ENCODE measurements at places on chromosomes 2 and 18.

DNA sequence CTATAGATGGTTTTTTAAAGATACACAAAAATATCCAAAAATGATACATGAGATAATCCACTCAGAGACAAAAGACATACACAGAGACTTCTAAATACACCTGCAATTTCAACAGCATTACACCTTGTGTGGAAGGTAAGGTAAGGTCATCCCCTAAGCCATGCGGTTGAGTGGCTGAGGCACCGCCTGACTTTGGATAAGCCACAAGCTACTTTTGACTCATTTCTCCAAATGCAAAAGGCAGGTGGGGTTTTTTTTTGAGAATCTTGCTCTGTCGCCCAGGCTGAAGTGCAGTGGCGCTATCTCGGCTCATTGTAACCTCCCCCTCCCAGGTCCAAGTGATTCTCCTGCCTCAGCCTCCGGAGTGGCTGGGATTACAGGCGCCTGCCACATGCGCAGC is 13.1 kb downstream of the AP1S3 start:
- DNase-seq = no peak

DNA sequence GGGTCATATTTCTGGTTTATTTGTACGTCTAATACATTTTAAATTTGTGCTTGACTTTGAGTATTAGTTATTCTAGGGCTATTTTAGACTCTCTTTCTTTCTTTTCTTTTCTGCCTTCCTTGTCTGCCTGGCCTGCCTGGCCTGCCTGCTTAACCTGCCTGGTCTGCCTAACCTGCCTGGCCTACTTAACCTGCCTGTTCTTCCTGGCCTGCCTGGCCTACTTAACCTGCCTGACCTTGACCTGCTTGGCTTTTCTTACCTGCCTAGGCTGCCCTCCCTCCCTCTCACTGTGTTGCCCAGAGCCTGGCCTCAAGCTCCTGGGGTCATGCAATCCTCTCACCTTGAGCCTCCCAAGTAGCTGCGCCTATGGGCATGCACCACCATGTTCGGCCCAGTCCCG is 83.7 kb downstream of the PMAIP1 start:
- DNase-seq = no peak

DNA sequence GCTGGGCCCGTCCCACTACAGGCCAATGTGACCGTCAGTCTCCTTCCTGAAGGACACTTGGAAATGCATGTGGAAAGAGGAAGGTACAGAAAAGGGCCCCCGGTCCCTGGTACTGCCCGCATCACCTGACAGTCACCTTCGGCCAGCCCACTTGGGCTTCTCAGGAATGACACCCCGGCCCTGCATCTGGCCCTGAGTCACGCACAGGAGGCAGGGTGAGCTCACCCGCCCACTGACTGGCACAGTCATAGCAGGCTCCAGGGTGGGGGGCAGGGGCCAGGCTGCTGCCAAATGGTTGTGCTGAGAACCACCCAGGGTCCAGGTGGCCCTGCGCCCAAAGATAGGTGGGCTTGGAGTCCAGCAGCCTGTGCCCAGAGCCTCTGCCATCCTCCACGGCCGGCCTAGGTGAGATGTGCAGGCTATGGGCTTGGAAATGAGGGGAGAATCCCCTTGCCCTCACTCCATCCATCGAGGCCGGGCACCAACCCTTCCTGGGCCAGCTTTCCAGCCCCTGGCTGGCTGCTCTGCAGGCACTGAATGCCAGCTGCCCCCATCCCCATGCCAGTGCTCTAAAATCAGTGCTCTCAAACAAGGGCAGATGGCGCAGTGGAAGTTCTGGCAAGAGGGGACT is 14.1 kb downstream of the EMX1 start:
- DNase-seq = no peak

- no peak for DNase-seq
Measured at GRCh38 chr2:197145471-197146056, 165.0 kb downstream of the ANKRD44 start.

- no peak for DNase-seq
Measured at GRCh38 chr2:226185616-226186211, 613.9 kb downstream of the IRS1 start.

GRCh38 chr18:40559556-40559955 is 1395.5 kb upstream of the PIK3C3 start:
- DNase-seq = no peak

DNA sequence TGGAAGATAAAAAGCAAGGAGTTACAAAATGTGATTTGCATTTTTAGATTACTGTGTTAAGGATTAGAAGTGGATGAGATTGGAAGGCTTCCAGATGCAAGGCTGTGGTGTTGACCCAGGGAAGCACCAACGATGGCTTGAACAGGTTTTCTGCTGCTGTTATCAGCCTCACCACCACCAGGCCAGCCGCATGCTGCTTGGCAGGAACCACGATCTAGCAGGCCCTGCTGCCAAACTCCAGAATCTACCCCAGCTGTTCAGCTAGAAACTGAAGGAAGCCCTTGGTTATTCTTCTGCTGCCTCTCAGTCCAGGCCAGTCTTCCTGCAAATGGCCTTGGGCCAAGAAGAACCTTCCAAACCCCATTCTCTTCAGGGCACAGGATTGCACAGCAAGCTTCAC is 133.9 kb downstream of the MTCL1 start:
- DNase-seq = no peak

- DNase-seq = no peak
Measured at GRCh38 chr2:10145519-10146357, 23.2 kb downstream of the RRM2 start.

DNA sequence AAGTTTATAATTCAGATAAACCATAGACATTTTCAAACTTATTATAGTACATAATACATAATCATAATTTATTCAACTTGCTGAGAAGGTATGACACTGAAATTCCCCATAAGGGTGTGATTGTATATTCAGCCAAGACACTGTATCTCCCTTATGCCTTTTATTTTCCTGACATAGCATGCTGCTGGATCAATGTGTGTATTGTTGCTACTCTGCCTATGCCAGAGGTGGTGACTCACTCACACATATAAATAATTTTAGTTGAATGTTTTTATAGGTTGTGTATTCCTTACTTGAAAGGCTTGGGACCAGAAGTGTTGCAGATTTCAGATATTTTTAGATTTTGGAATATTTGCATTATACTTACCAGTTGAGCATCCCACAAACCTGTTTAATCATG is 86.8 kb downstream of the VRK2 start:
- no peak for DNase-seq

GRCh38 chr2:232497348-232497747 is 9.7 kb upstream of the ECEL1 start:
- no peak for DNase-seq

- DNase-seq = no peak
Measured at GRCh38 chr2:172480301-172481218, 53.2 kb downstream of the ITGA6 start.

- DNase-seq = no peak
Measured at GRCh38 chr2:160141419-160141818, 58.7 kb downstream of the ITGB6 start.

DNA sequence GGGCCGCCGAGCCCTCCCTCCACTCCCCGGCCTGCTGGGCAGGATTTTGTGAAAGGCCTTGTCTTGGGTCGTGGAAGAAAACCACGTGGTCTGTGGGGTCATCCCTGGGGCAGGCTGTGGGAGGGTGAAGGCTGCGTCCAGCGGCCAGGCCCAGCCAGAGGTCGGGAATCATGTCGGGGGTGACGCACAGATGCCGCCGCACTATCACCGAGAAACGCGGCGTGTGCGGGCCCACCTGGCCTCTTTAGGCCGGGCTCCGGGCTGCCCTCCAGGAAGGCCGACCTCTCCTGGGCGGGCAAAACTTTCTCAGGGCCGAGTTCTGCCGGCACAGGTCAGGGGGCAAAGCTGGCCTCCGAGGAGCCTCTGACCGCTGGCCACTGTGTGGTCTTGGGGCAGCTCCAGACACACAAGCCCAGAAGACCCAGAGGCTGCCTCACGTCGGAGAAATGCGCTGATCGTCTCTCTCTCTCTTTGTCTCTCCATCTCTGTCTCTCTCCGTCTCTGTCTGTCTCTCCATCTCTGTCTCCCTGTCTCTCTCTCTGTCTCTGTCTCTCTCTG is 28.4 kb downstream of the NFATC1 start:
- DNase-seq = no peak

- DNase-seq = no peak
Measured at GRCh38 chr2:112150851-112151250, 12.7 kb downstream of the FBLN7 start.

DNA sequence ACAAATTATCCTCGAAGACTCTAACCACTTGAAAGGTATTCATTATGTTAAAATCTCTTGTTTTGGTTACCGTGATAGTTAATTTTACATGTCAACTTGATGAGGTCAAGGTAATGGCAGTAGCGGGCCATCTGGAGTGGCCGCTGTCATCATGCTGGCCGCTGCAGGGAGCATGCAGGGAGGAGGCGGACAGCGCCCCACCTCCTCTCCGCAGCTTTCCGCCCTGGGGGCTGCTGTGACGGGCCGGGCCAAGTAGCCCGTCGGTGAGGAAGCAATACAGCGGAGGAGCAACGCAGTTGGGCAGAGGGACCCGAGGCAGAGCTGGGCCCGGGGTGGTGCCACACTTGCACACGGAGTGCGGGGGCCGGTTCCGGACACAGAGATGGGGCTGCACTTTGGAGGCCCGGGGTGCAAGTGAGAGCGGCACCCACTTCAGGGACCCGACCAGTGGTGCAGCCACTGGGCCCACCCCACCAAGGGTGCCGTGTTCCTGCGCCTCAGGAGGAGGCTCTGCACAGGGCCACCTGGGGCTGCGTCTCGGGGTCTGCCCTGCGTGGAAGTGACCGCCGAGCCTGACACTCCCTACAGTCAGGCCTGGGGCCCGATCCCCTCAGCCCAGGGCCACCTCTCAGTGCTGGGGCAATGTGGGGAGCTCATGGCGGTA is 452.4 kb downstream of the LRATD1 start:
- no peak for DNase-seq

DNA sequence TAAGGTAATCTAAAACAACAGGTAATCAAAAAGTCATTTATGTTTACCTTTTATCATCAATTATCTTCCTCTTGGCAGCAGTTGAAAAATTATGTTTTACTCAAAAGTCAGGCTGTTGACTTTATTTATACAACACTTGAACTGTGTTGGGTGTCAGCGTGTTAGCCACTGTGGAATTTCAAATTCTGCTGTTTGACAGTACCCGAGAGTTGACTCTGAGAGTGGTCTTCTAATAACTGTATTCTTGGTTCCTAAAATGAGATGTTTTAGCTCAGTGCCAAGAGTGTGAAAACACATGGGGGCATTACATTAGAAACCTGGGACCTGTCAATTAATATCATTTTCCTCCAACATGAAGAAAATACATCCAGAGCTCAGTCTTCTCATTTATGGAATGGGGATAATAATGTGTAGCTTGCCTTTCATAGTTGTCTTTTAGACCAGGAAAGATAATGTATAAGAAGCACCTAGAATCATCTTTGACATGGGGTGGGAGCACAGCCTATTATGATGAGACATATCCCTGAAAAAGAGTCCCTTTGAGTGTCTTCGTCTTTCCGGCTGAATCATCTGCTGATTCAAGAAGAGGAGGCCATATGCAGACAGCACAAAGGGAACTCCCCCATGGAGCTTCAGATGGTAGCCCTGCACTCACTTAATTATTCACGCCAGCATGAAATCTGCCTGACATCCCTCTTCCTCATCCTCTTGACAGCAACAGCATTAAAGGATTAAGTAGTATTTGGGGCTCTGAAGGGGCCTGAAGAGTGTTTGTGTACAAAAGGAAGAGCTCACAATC is 89.1 kb downstream of the AFF3 start:
- DNase-seq = no peak

- no peak for DNase-seq
Measured at GRCh38 chr2:28360718-28361293, 31.9 kb upstream of the FOSL2 start.

- DNase-seq = no peak
Measured at GRCh38 chr2:58865436-58865835, 624.3 kb upstream of the FANCL start.

GRCh38 chr18:44568986-44569385 is 111.7 kb upstream of the SETBP1 start:
- DNase-seq = no peak

DNA sequence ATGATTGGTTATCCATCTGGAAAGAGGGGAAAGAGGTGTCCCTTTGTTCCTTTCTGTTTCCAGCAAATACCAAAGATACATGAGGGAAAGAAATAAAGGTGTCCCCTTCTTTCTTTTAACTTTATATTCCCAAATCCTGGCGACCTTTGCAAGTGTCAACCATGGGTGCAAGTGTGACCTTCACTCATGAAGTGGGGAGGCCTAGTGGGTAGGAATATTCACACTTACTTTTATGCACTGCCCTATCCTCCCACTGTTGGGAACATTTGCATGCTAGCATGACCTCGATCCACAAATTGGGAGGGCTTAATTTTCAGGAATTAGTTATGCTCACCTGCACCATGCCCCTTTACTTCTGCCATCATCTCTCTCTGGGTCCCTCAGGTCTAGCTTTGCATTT is 70.2 kb upstream of the ZNF804A start:
- DNase-seq = no peak

GRCh38 chr18:33805592-33805991 is 227.6 kb downstream of the ASXL3 start:
- no peak for DNase-seq

DNA sequence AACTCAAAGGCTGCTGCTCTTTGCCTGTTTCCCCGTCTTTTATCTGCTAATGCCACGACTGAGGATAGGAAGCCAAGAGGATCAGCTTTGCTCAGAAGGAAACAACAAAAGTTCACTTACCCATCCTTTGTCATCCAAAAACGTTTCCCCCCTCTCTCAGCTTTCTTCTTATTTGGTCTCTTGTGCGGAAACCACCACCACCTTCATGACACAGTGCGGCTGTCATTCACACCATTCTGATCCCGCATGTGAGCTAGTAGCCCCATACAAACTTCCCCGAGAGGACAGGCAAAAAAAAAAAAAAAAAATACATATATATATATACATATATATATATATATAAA is 656 bp downstream of the LRRTM4 start:
- DNase-seq = no peak

DNA sequence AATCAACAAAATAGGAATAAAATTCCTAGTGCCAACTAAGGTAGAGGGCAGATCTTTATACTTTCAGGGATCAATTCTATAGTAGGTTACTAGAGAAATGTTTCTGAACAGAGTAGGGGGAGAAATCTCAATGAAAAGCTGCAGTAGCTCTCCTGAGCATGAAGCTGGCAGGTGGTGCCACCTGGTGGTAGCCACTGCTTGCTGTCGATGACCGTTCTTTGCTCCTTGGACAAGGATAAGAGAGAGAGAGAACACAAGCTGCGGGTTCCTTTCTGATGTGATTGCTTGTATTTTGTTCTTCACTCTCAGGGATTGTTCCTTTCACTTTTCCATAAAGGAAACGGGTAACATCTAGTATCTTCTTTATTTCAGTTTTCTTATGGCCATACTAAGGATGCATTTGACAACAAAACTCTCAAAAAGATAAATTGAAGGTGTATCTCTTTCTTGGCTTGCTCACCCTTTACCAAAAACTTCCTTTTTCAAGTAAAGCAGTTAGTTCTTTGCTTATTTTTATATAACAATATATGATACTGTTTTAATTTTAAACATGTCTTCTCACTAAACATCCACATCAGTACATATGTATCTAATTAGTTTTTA is 18.6 kb upstream of the MRPL19 start:
- DNase-seq = peak; percentile 38

Data from SHP77 treated with DMSO at 0.1 percent for 48 hours (cell line).